ENCODE measurements at places on chromosomes 2 and 18.

- DNase-seq: no peak
These were observed 16.5 kb downstream of the CPLX4 start for GRCh38 chr18:59301929-59302328.

- no peak for DNase-seq
These were observed 16.0 kb upstream of the SKA1 start for GRCh38 chr18:50358844-50359243.

- no peak for DNase-seq
These were observed 192.7 kb downstream of the ANAPC1 start for GRCh38 chr2:111691164-111691875.

DNA sequence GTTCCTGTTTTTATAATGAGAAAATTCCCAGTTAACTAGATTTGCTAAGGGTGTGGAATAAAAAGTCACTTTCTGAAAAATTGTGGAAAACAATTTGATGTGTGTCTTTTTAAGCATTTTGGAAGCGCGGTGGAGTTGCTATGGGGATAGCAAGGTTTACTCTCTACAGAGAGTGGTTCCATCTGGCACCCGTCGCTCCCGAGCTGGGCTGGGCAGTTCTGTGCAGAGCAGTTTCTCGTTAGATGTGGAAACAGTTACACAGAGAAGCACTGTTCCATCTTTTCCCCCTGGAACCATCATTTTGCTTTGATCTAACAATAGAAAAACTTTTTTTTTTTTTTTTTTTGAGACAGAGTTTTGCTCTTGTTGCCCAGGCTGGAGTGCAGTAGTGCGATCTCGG is 17.4 kb downstream of the LDLRAD4 start:
- DNase-seq: no peak

- no peak for DNase-seq
These were observed 28.8 kb upstream of the INO80C start for GRCh38 chr18:35526495-35527059.

- DNase-seq: no peak
These were observed 55.0 kb downstream of the TMEM163 start for GRCh38 chr2:134663451-134664450.

DNA sequence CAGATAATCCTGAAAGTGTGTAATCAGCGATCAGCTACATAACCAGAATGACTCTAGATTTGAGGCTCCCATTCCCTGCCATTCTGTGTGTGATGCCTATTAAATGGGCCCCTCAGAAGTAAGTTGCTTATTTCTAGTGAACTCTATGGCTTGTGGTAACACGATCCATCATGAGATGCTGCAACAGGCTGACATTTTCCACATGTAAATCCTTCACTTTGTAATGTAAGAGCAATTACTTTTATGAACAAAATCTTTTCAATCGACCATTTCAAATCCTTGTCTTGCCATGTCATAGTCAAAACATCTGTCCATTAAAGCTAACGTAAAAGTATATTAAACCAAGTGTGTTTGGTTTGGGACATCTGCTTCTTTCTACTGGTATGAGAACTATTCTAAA is 175.9 kb upstream of the ETAA1 start:
- no peak for DNase-seq

- DNase-seq: peak; percentile 18
These were observed 11.4 kb downstream of the HK2 start for GRCh38 chr2:74845217-74845751.

DNA sequence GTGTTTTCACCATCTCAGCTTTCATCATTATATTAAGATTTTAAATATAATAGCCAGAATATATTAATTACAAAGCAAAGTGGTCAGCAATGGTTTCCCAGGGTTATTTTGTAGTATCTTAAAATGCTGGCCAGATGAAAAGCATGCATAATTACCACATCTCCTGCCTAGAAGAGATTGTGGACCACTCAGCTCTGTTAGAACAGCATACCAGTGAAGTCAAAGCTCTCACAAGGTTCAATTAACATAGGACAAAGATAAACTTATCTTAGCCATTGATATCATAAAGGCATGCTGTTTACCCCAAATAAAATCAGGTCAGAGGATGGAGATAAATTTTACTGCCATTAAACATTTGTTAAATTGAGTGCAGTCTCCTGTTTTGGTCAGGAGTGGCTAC is 19.3 kb upstream of the PDE1A start:
- DNase-seq: no peak

DNA sequence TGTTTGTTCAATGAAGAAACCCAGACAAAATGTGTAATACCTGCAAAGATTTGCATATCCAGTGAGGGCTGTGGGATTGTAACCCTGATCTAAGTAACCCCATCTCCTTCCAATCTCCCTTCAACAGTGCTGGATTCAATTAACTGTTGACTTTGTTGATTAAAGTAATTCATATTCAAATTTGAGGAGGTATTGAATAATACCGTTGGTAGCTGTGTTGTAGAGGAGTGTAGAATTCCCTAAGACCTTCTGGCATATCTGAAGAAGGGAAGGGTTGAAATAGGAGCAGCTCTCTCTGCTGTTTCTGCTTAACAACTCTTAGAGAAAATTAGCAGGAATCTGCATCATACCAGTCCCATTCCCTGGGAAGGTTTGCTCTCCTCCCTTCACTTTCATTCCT is 28.2 kb downstream of the MAIP1 start:
- DNase-seq: no peak

DNA sequence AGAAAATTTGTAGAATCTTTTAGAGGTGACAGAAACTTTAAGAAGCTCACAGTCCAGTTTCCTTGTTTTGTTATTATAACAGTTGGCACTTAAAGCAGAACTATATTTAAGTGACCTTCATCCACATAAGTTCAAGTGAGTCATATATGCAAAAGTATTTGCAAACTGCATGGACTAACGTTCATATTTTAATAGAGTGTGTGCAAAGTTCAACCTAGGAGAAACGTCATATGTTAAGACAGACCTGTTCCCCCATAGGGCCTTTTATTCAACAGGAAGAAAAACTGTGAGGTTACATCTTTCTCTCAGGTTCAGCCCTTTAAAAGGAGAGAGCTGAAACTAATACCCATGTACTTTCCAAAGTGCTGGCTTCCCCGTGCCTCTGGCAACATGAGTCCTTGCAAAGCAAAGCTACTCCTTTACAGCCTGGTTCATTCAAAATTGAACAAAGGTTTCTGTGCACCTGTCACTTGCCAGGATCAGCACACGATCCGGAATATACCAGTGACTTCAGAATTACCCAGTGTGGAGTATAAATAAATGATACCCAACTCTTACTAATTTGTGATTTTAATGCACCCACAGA is 280.0 kb upstream of the RAB12 start:
- DNase-seq: no peak

DNA sequence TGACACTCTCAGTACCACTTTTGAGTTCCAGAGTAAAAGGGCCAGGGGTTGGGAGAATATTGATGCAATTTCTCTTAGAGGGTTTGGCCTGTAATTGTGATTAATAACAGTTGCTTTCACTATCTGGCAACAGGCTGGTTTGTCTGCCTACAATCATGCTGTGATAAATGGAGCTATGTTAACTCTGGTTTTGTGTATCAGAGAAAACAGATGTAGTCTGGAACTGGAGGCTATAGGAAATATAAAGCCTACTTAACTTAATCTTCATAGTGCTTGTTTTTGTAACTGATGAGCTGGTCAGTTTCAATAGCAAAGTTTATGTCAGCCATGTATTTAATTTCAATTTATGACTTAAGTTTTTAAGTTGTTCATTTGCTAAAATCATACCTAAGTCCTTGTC is 138.0 kb downstream of the AGPS start:
- no peak for DNase-seq

DNA sequence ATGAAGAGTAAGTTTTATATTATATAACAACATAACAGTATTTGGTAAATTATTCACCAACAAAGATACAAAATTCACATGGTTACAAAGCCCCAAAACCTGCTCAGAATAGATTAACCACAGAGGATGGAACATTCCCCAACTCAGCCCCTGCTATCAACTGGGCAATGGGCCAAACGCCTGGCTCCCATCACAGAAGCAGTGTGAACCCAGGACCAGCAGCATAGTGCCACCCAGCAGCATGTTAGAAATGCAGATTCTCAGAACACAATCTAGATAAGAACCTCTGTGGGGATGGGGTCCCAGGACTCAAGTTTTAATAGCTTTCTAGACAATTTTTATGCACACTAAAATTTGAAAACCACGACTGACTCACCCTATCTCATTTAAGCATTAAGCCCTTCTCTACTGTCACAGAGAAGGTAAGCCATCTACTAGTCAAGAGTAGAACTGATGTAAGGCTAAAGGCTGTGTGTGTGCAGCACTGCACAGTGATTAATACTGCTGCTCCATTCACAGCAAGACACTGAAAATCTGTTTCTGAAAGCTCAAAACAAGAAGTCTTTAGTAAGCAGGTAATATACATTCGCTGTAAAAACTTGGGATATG is 15.2 kb downstream of the AFG3L2 start:
- no peak for DNase-seq

DNA sequence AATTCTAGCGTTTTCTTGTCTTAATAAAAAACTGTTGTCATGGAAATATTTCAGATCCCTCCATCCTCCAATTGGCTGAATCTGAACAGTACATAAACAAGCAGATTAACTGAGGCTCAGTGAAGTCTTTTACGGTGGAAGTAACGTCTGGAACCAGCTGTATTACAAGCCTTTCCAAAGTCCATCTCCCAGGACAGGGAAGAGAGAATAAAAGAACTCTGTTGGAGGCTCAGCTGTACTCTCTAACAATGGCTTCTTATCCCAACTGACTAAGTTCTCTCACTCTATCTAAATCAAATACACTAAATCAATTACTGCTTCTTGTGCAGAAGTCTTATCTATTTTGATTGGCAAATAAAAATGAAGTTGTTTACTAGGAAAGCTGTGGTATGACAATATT is 19.9 kb upstream of the NEDD4L start:
- DNase-seq: no peak

DNA sequence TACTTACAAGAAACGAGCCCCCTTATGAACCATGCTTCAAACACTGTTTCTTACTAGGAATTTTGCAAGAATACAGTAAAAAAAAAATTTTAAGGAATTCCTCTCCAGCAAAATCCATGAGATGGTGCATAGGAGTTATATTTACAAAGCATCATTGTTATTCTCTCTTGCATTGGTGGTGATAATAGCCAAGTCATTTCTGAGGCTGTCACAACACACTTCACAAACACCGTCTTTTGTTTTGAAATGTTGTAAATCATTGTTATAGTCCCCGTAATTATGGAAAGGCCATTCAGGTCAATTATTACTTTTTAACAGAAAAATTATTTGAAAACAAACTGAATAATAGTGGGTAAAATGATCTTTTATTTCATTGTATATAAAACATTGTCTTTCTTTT is 60.1 kb downstream of the DYNC1I2 start:
- no peak for DNase-seq

- no peak for DNase-seq
These were observed 157.8 kb downstream of the SMAD2 start for GRCh38 chr18:47772374-47773248.

DNA sequence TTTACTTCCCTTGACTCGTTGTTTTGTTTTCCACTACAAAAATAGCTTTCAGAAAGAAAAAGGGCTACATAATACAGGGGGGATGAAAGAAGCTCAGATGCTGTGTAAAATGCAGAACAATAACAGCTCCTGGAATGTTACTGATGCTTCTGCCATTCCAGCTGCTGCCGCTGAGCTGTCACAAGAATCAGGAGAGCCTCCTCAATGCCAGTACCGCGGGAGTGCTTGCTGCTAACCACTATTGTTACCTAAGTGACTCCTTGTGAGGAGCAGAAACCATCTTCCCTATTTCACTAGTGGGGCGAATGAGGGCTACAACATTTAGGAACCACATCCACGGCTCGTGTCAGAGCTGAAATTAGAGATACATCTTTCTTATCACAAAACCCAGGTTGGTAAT is 384.8 kb downstream of the GALR1 start:
- no peak for DNase-seq

DNA sequence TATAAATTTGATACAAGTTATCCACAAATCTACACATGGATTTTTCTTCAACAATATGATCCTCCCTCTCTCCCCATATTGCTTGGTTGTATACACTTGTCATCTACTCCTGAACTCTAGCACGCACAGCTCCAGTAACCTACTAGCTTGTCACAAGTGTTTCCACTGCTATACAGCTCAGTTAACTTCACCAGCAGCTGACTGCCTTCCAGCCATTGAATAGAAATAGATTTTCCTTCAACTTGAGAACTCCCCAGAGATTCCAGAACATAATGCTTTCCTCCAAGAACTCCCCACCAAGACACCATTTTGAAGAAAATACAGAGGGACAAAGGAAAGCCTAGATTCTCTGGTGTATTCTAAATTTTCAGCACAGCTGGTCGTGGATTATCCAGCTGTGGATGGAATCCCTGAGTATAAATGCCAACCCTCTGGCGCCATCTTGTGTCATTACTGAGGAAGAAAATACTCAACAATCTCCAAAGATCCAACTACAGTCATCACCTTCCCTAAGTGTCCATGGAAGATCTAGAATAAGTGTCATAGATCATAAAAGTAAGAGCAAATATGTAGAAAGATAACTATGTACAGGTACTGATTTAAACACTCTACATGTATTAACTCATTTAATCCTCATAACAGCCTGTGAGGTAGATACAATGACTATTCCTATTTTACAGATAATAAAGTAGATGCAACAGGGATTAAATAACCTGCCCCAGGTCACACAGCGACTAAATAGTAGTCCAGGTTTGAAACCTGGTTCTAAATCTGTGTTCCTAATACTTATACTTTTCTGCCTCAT is 156.7 kb downstream of the ARHGAP28 start:
- DNase-seq: peak; percentile 2

GRCh38 chr2:177551989-177552421 is 159.4 kb downstream of the AGPS start:
- no peak for DNase-seq

GRCh38 chr18:75215663-75216062 is 5.1 kb downstream of the TSHZ1 start:
- no peak for DNase-seq

DNA sequence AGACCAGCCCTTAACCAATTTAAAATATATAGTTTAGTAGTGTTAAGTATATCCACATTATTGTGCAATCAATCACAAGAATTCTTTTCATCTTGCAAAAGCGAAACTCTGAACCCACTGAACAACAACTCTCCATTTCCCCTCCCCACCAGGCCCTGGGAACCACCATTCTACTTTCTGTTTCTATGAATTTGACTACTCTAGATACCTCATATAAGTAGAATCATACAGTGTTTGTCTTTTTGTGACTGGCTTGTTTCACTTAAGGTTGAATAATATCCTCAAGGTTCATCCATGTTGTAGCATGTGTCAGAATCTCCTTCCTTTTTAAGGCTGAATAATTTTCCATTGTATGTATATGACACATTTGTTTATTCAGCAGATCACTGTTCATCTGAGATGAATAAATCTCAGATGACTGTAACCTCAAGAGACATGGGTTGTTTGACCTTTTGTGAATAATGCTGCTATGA is 8.1 kb upstream of the SOS1 start:
- no peak for DNase-seq
